Thymus (tissue), 14 donors: ENCODE measurements at places on chromosomes 1 and 21. TPM values are rescaled to one million over a fixed set of nuclear protein-coding genes. Genes with fewer than 3 reads are reported as not detected.

SH2D1B gene
- total RNA-seq = 0.47 TPM

DNA sequence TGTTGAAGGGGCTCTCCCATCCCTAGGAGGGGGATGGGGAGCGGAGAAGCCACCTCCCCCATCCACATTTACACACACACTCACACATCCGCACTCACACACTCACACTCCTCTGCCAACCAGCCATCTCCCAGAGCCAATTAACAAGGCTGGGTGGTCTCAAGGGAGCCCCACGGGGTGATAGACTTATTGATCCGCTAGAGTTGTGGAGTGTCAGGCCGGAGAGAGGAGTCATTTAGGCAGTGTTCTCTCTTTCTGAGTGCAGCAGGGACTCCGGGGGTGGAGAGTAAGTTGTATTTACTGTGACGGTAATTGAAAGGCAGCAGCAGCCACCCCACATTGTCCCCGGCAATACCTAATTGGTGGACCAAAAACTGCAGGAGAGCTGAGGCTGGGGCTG, 61.6 kb downstream of the KLHDC7A start:
- H3K4me3 ChIP-seq = no peak overlapping the region
- no peak overlapping the region for H3K27ac ChIP-seq
- no peak for DNase-seq
- no peaks in the 10 kb centered on the region for H3K36me3 ChIP-seq
- no peaks in the 10 kb centered on the region for H3K4me1 ChIP-seq
- peaks cover 12% of the 10 kb centered on the region for H3K27me3 ChIP-seq

RSPH1 gene
- total RNA-seq = 0.38 TPM

- no peaks in the 10 kb centered on the region for H3K36me3 ChIP-seq
- peaks cover 1% of the 10 kb centered on the region for H3K4me1 ChIP-seq
- H3K27me3 ChIP-seq = peaks cover 12% of the 10 kb centered on the region
- DNase-seq = no peak
- no peak overlapping the region for H3K4me3 ChIP-seq
These were observed 5.1 kb downstream of the C1orf87 start for GRCh38 chr1:60068393-60069045.

GRCh38 chr21:35586305-35586704, 474.0 kb downstream of the SETD4 start:
- H3K4me1 ChIP-seq = no peaks in the 10 kb centered on the region
- no peak overlapping the region for H3K27ac ChIP-seq
- no peaks in the 10 kb centered on the region for H3K36me3 ChIP-seq
- H3K27me3 ChIP-seq = no peaks in the 10 kb centered on the region
- H3K4me3 ChIP-seq = no peak overlapping the region
- DNase-seq = no peak

AMPD1 gene
- 0.05 TPM for total RNA-seq

DNA sequence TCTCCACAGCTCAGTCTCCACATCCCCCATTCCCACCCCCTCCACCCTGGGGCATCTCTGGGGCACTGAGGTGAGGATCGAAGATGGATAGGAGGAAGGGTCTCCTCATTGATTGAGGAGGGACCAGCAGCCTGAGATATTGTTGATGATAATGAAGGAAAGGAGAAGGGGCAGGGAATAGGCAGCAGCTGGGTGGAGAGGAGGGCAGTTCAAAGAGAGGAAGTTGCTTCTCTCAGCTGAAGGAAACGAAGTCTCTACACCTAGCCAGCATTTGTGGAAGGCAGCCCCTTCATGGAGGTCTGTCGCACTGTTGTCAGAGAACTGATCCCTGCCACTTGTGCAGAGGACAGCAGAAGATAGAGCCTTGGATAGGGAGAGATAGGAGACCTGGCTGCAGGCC, 5.7 kb downstream of the KNCN start:
- no peaks in the 10 kb centered on the region for H3K4me1 ChIP-seq
- H3K27ac ChIP-seq = no peak overlapping the region
- H3K4me3 ChIP-seq = no peak overlapping the region
- peaks cover 79% of the 10 kb centered on the region for H3K27me3 ChIP-seq
- H3K36me3 ChIP-seq = no peaks in the 10 kb centered on the region

IVL gene
- 0.57 TPM for total RNA-seq

GRCh38 chr1:151478923-151479322, 19.6 kb upstream of the POGZ start:
- H3K27me3 ChIP-seq = no peaks in the 10 kb centered on the region
- no peaks in the 10 kb centered on the region for H3K36me3 ChIP-seq
- no peaks in the 10 kb centered on the region for H3K4me1 ChIP-seq
- H3K4me3 ChIP-seq = no peak overlapping the region
- DNase-seq = no peak

VSIG8 gene
- total RNA-seq = 0.24 TPM

- H3K4me1 ChIP-seq = no peaks in the 10 kb centered on the region
- H3K36me3 ChIP-seq = no peaks in the 10 kb centered on the region
- H3K27me3 ChIP-seq = no peaks in the 10 kb centered on the region
- H3K27ac ChIP-seq = no peak overlapping the region
- DNase-seq = no peak
These were observed 29.1 kb downstream of the SMYD2 start for GRCh38 chr1:214310010-214310409.

GRCh38 chr1:63705078-63705477, 68.7 kb upstream of the ROR1 start:
- H3K4me1 ChIP-seq = no peaks in the 10 kb centered on the region
- no peaks in the 10 kb centered on the region for H3K36me3 ChIP-seq
- no peak for DNase-seq
- H3K4me3 ChIP-seq = no peak overlapping the region
- no peak overlapping the region for H3K27ac ChIP-seq

GRCh38 chr1:62333441-62333840, 14.2 kb upstream of the KANK4 start:
- H3K4me3 ChIP-seq = no peak overlapping the region
- no peak for DNase-seq
- no peaks in the 10 kb centered on the region for H3K36me3 ChIP-seq
- H3K27me3 ChIP-seq = no peaks in the 10 kb centered on the region
- no peaks in the 10 kb centered on the region for H3K4me1 ChIP-seq

FAM167B gene
- total RNA-seq = 1.2 TPM

GRCh38 chr1:84598418-84598817, 24.2 kb upstream of the CTBS start:
- H3K4me1 ChIP-seq = no peaks in the 10 kb centered on the region
- H3K27ac ChIP-seq = no peak overlapping the region
- H3K27me3 ChIP-seq = no peaks in the 10 kb centered on the region
- no peaks in the 10 kb centered on the region for H3K36me3 ChIP-seq
- H3K4me3 ChIP-seq = no peak overlapping the region
- no peak for DNase-seq

DNA sequence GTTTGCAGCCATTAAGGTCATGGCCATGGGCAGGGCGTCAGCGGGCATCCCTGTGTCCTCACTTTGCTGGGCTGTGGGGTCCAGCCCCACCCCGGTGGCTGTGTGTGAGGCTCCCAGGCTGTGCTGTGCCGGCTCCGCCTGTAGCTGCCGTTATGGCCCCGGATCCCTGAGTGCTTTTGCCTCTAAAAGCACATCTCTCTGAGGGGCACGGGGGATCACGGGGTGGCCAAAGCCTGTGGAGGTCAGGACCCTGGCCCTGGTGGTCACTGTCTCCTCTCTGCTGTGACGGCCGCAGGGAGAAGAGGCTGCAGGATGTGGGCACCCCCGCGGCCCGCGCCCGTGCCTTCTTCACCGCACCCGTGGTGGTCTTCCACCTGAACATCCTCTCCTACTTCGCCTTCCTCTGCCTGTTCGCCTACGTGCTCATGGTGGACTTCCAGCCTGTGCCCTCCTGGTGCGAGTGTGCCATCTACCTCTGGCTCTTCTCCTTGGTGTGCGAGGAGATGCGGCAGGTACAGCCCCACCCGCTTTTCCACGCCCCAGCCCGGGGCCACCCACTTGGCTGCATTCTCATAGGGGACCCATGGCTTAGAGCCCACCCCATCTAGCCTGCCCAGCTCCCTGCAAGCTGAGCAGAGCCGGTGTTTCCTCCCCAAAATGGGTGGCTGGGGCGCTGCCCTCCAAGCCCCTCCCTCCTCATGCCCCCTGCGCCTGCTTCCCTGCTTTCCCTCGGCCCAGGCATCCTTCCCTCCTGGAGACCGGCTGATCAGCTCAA, 48.2 kb downstream of the TRPM2 start:
- H3K4me1 ChIP-seq = no peaks in the 10 kb centered on the region
- no peaks in the 10 kb centered on the region for H3K36me3 ChIP-seq
- DNase-seq = no peak
- H3K27me3 ChIP-seq = no peaks in the 10 kb centered on the region
- H3K4me3 ChIP-seq = no peak overlapping the region
- no peak overlapping the region for H3K27ac ChIP-seq
